ENCODE measurements at places on chromosomes 13 and 19. TPM values are rescaled to one million over a fixed set of nuclear protein-coding genes. Genes with fewer than 3 reads are reported as not detected.

DNA sequence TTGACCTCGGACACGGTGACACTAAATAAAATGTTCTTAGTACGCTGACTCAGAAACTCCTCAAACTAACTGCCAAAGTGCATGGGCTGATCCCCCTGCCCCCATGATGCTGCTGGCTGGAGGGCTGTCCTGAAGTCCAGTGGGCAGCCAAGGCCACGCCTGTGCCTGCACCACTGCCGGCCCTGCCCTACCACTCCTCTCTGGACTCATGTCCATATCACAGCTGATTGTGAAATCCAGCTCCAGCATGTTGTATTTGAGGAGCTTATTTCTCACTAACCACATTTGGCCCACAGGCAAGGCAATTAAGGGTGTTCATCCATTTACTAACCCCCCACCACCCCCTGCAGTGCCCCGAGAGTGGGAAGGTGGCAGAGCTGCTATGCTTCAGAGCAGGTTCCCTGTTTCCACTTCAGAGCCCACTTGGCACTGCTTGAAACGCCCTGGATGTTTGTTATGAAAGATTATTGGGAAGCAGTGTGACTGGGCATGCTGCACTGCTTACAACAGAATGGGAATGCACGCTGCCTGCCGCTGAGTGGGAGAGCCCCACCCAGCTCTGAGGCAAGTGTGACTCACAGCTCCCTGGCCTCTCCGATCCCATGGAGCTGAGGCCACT, 114.0 kb downstream of the UQCRFS1 start:
- peak; percentile 84 for DNase-seq

Gene UNC13A
- 0.03 TPM for total RNA-seq

DNA sequence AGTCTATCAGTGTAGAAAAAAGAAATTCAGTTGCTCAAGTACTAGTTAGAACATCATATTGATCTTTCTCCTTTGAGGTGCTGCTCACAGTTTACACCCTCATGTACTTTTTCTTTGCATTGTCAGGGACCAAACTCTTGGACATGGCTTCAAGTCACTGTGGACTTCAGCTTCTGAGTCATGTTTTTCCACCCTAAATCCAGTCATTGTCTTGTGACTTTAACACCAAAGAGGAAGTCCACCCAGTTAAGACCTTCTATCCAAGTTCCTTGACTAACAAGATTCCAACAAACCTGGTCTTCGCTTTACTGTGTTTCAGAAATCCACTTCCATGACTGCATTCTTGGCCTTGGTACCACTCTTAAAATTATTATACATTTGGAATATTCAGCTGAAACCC, 206.7 kb upstream of the ARGLU1 start:
- no peak for DNase-seq

Gene KLK2
- not detected for total RNA-seq

Gene FOSB
- 16.3 TPM for total RNA-seq

- DNase-seq: no peak
Measured at GRCh38 chr13:110651271-110651670, 35.9 kb downstream of the NAXD start.

Gene LILRB2
- total RNA-seq: 4.7 TPM

Gene DPY19L3
- total RNA-seq: 13.3 TPM

- DNase-seq: peak; percentile 38
Measured at GRCh38 chr19:56110515-56111448, 10.3 kb downstream of the ZNF787 start.

Gene SRRM5
- total RNA-seq: 0.28 TPM

Gene GFY
- not detected for total RNA-seq

- peak; percentile 71 for DNase-seq
Measured at GRCh38 chr19:40175820-40176219, 15.4 kb upstream of the MAP3K10 start.

GRCh38 chr13:46753137-46753536, 43.8 kb downstream of the ESD start:
- DNase-seq: no peak

DNA sequence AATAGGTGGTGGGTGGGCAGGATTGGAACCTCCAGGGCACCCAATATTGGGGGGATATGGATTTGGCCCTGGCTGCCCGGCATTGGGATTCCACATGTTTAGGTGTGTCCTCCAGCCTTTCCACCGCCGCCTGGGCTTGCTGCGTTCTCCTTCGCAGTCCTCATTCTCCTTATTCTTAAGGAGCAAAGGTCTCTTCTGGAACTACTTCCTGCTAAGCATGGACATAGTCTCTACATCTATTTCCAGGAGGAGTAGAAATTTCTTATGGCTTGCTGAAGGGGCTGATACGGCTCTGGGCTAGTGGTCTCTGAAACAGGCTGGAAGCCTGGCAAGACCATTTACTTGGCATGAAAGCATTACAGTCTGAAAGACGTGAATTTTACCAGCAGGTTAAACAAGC, 9.2 kb upstream of the FCGBP start:
- DNase-seq: no peak

Gene HIPK4
- 0.11 TPM for total RNA-seq

DNA sequence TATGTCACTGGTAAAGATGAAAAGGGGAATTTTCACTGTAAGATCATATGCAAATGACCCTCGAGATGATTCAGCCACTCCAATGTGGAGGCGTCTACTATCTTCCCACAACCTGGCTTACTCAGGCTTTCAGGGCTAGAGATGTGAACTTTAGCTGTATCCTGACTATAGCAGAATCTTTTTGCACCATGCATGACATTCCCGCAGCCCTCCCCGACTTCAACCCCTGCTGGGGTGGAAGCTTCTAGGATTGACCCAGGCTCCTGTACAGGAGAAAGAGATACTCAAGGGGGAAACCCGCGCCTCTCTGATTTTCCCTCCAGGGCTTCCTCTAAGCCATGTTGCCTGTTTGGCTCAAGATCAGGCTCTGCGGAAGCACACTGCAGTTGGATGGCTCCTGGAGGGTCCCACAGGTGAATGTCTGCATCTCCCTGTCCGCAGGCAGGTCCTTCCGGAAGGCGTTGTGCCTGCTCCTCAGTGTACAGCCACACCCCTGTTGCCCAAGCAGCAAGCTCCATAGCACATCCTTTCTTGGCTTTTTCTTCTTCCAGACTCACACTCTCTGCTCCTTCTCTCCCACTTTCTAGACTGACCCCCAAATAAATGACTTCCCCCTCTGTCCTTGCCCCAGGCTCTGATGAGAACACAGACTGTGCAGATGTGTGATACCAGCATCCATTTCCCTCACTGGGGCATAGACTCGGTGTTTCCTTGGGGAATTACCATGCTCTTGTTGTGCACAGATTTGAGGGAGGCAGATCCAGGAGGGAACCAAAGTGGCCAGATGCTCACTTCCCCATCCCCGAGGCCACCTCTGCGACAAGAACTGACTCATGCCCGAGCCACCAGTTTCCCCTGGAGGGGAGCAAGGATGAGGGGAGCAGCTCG, 29.1 kb upstream of the POP4 start:
- no peak for DNase-seq

Gene CYP2F1
- total RNA-seq: not detected

- no peak for DNase-seq
Measured at GRCh38 chr19:20662421-20663105, 1.2 kb upstream of the ZNF626 start.

Gene VN1R2
- total RNA-seq: not detected

Gene SLC10A2
- not detected for total RNA-seq

- no peak for DNase-seq
Measured at GRCh38 chr19:14978161-14978776, 1.4 kb downstream of the SLC1A6 start.

- no peak for DNase-seq
Measured at GRCh38 chr19:39738814-39739213, 985 bp upstream of the CLC start.

Gene ONECUT3
- not detected for total RNA-seq

DNA sequence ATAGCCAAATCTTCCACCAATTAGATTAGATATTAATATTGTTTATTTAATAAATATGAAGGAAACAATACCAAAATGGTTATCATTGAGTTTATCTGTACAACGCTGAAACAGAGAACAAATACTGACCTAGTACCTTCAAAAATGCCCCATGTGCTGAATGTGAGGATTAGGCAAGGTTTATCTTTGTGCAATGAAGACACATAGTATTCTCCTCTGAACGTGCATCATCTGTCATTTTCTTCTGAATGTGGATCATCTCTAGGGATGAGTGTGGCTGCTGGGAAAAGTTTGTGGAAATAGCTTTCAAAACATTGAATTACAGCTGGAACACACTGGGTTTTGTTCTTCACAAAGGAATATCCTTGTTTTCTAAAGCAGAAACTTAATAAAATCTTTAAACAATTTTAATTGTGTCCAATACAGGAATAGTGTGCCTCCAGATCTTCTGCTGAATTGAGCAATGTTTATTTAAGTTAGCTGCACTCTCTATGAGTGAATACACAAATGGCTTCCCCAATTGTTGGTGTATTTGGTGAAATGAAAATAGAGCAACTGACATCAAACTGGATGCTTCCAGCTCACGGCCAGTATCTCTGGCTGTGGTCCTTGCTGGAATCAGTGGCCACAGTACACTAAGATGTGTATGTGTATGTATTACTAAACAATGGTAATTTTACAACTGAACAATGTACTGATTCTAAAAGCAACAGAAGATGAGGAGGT, 6.7 kb downstream of the COL4A1 start:
- no peak for DNase-seq

DNA sequence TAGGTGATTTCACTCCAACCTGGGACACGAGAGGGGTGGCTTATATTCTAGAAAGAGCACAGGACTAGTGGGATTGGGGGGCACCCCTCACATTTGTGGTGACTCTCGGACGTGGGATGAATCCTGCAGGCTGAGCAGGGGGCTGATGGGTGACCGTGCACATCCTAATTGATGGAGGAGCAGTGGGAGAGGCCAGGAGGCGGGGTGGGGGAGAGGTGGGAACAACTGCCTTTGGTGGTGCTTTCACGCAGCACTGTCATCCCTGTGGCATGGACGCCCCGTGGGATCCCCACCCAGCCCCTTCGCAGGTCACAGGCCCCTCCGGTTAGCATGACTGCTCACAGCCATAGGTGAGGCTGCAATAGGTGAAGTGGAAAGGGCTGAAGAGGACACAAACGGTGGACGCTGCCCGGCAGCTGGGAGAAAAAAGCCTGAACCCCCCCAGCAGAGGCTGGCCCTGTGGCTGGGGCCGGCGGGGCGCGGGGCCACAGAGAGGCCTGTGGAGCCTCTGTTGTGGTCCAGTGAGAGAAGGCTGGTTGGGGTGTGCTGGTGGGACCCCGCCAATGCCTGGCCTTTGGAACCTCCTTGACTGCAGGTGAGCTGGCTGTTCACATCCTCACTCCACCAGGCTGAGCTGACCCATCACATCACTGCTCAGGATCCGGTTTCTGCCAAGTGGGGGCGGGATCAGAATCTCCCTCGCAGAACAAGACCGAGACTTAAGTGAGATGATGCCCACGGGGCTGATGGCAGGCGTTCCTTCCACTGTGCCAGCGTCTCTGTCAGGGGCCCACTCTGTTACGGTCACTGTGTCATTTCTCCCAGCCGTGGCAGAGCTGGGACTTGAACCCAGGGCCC, 325.4 kb downstream of the TEX29 start:
- DNase-seq: no peak

DNA sequence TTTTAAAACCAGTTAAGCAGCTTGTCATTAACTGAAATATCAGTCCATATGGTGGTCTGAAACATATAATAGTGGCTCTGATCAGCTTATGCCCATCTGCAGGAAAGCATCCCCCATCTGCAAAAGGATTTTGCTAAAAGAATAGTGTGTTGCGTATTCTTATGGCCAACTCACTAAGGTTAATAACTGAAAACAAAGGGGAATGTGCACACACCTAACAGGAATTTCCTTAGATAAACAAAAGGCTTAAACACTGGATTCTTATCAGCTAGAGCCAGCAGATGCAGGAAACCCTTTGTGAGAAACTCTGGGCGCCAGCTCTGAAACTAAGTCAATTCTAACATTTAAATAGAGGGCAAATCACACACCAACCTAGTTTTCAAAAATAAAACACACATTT, 22.1 kb downstream of the VPS36 start:
- no peak for DNase-seq

- no peak for DNase-seq
Measured at GRCh38 chr13:114146629-114147028, 14.2 kb upstream of the RASA3 start.

- DNase-seq: no peak
Measured at GRCh38 chr13:53073711-53074110, 45.1 kb downstream of the OLFM4 start.

DNA sequence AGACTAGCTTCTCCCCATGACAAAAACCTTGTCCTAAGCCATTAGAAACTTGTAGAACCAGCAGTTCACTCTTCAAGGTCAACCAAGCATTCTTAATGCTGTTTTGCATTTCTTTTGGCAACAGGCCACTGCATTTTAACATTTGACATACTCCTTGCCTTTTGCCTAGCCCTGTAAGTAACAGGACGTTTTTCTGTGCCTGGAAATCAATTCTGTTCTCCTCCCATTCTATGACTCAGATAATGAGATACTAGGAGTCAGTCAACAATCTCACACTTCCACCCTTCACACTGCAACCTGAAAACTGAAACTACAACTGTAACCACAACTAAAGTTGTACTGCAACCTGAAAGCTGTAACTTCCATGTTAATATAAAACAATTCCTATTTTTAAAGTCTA, 268.7 kb downstream of the MZT1 start:
- no peak for DNase-seq

GRCh38 chr13:49652355-49653305, 24.3 kb downstream of the ARL11 start:
- no peak for DNase-seq

DNA sequence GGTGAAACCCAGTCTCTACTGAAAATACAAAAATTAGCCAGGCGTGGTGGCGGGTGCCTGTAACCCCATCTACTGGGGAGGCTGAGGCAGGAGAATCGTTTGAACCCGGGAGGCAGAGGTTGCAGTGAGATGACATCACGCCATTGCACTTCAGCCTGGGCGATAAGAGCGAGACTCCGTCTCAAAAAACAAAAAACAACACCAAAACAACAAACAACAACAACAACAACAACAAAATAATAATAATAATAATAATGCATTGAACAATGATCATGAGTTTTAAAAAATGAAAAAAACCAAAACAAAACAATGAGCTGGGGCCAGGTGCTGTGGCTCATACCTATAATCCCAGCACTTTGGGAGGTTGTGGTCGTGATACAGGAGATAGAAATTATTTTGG, 23.1 kb upstream of the HOMER3 start:
- DNase-seq: no peak

Gene GADD45GIP1
- 26.2 TPM for total RNA-seq
